ENCODE measurements at places on chromosomes 11 and 22. TPM values are rescaled to one million over a fixed set of nuclear protein-coding genes. Genes with fewer than 3 reads are reported as not detected.

DDIAS gene
- total RNA-seq = 18.2 TPM

PAAF1 gene
- total RNA-seq = 14.3 TPM

UPB1 gene
- 0.06 TPM for total RNA-seq

MN1 gene
- 13.2 TPM for total RNA-seq

ARHGAP8 gene
- total RNA-seq = 4.6 TPM

OR4A16 gene
- not detected for total RNA-seq

OR5A1 gene
- total RNA-seq = not detected

MUC5AC gene
- total RNA-seq = not detected

MB gene
- 2.3 TPM for total RNA-seq

DNAJC4 gene
- total RNA-seq = 2.7 TPM

HOATZ gene
- total RNA-seq = not detected

ROBO3 gene
- total RNA-seq = 5.4 TPM

PHF21A gene
- 4.8 TPM for total RNA-seq

DKK3 gene
- 46.5 TPM for total RNA-seq
